Cerebellar nuclear complex (tissue), 1 donor: ENCODE measurements at places on chromosomes 13 and 19.

DNA sequence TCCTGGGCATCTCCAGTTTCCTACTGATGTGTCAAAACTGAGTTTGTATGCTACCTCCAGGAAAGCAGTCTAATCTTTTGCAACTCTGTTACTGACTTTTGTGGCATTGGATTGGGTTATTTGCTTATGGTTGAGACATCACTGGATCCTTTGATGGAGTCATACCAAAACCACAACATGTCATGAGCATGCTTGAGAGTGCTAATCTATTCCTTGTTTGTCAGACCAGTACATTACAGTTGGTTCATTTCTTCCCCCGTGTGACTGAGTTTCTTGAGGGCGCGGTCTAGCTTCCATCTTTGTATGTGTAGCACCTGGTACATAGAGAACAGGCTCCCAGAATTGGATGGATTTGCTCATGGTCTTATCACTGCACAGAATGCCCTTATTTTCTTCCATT, 43.2 kb downstream of the SUGT1 start:
- DNase-seq: no peak

GRCh38 chr13:91406619-91407018, 8.2 kb downstream of the GPC5 start:
- no peak for DNase-seq

- no peak for DNase-seq
These were observed 1350.8 kb downstream of the OLFM4 start for GRCh38 chr13:54379461-54379860.

- no peak for DNase-seq
These were observed 10.9 kb upstream of the TLE5 start for GRCh38 chr19:3073159-3073563.

- no peak for DNase-seq
These were observed 393.7 kb downstream of the NDFIP2 start for GRCh38 chr13:79874396-79875360.

GRCh38 chr13:40549500-40550094, 116.8 kb downstream of the FOXO1 start:
- DNase-seq: no peak

DNA sequence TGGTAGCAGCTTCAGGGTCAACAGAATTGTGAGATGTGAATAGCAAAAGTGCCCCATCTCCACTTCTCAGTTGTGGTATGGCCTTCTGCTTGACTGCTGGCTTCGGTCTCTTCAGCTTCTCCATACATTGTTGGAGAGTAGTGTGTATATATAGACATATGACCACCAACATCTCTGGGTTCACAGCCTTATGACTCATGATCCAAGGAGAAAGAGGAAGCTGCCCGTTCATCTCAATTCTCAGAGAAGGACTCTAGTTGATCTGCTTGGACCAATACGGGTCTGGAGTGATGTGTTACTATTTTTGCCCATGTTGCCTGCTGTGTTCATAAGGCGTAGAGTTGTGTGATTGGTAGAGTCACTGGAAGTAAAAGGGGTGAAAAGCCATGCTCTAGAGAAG, 3.6 kb upstream of the COMMD6 start:
- no peak for DNase-seq

- DNase-seq: no peak
These were observed 2.9 kb downstream of the ZNF792 start for GRCh38 chr19:34960940-34961679.

DNA sequence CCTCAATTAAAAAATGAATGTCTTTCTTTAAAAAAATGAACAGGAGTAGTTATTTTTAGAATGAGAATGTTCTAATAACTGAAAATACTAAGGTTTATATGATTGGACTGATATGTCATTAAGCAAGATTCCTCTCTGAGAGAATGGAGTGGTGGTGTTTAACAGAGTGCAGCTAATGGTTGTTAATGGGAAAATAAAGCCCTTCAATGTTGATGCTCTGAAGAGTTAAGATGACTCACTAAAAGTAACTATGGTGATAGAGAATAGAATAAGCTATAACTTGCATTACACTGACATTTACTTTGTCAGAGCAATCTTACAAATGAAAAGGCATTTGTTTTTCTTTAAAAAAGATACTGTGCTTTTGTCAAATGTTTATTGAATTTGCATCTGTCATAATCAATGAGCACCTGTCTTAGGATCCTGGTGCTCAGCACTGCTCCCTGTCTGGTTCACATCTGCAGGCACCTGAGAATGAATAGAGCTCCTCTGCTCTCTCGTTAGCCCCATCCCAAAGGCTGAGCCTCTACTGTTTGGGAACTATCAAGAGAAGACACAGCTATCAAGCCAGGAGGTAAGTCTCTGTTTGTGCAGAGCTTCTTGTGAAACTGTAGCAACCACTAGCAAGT, 15.1 kb downstream of the PABPC3 start:
- no peak for DNase-seq

DNA sequence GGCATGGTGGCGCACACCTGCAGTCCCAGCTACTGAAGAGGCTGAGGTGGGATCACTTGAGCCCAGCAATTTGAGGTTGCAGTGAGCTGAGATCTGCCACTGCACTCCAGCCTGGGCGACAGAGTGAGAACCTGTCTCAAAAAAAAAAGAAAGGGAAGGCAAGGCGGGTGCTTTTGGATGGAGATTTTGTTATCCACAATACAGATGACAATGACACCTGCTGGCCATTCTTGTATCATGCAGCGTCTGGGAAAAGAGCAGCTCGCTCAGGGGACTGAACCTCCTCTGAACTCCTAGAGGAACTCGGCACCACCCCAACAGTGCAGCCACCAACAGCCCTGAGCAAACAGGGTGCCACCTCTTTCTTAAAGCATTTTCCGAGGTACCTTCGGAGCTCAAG, 22.8 kb downstream of the HAUS8 start:
- DNase-seq: no peak

DNA sequence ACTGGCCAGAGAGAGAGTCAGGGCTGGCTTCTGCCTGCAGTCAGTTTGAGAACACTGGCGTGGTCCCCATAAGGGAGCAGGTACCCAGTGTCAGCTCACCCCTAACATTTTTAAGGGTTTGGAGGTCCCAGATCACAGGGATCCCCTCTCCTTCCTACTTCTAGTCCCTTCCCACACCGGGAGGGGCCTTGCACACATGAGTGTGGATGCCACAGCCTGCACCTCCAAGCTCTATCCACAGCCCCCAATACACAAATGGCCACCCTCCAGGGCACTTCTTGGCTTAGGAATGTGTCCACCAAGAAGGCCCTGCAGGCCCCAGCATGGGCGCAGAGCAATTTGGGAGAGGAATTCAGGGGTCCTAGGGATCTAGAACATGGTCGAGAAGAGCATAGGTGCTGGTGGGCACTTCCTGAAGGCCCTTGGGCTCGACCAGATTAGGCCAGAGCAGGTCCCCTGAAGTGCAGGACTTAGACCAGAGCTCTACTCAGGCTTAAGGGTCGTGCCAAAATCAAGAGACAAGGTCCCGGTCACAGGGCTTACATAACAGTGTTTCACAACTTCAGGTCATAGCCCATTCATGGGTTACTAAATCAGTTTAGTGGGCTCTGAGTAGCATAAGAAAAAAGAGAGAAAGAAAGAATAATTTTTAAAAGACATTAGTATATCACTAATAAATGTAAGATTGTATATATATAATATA, 16.0 kb downstream of the FXYD5 start:
- DNase-seq: no peak

DNA sequence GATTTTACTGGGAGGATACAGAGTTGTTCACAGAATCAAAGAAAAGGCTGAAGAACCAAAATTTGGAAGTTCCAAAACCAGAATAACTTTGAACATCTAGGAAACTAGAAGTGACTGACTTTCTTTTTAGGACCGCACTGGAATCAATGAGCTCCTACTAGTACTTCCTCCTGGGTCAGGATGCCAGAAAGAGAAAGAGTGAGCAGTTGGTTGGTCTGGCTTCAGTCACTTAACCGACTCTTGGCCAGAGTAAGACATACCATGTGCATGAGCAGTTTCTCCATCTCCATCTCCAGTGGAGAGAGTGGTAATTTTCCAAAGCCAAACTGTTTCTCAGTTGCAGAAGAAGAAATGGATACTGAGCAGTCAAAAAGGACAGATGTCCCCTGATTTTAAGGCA, 27.1 kb upstream of the MTUS2 start:
- no peak for DNase-seq

DNA sequence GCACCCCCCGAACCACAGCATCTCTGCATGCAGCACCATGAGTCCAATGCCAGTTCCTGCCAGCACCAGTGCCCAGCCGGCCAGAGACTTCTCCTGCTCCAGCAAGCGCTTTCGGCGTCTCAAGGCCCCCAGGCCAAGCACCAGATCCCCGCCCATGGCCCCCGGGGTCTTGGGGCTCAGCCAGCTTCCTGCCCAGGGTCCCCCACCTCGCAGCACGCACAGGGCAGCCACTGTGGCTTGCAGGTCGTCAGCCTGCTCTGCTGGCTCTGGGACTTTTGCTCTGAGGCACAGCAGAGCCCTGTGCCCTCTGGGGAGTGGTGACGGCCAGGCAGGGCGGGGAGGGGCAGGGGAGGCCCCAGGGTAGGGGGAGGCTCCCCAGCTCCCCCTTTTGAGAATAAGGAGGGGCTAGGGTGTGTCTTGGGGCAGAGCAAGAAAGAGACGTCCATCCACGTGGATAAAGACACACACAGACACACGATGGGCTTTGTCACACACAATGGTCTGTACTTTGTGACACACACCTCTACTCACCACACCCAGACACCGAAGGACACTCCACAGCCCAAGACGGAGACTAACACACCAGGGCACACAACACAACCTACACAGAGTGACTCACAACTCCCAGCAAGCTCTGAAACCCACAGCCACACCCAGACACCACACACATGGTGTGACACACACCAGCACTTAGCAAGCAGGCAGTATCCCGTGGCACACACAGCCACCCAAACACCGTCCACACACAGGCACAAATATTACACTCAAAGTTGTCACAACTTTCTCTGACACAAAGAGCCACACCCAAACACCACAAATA, at the start of gene KCNN4:
Gene KCNN4 (minus strand): TSS at position 268 of the 820 bp plus-strand sequence. CDS start 112 bp downstream, at position 156.
- DNase-seq: no peak

DNA sequence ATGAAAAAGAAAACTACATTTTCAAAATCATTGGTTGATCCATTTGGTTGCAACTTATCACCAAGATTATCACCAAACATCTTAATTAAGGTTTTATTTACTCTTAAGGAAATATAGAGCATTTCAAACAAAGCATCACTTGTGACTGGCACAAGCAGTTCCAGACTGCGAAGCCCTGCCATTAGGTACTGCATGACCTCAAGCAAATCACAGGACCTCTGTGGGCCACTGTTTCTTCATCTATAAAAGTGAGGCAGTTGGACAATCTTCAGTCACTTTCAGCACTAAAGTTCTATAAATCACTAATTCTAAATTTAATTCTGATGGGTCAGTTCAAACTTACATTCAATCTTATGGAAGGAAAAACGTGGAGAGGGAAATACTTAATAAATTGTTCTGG, 2.0 kb downstream of the ELF1 start:
- no peak for DNase-seq

GRCh38 chr13:35530147-35530546, 53.7 kb upstream of the MAB21L1 start:
- DNase-seq: no peak

DNA sequence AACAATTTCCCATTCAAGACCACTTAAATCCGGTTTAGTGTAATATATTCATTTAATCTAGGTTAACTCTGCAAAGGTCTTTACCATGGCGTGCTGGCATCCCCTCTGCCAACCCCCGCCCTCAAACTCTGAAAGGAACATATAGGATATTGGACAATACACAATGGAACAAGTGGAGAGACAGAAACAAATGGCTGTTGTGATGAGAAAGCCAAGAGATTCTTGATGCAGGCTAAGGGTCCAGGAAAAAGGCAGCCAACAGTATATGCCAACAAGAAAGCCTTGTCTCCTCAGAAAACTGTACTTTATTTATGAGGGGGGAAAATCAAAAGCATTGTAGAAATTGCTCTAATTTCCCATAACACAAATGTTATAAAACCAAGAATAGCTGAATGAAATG, 407.3 kb upstream of the SGCG start:
- no peak for DNase-seq

GRCh38 chr13:58687148-58687547, 1055.6 kb downstream of the PCDH17 start:
- DNase-seq: no peak

DNA sequence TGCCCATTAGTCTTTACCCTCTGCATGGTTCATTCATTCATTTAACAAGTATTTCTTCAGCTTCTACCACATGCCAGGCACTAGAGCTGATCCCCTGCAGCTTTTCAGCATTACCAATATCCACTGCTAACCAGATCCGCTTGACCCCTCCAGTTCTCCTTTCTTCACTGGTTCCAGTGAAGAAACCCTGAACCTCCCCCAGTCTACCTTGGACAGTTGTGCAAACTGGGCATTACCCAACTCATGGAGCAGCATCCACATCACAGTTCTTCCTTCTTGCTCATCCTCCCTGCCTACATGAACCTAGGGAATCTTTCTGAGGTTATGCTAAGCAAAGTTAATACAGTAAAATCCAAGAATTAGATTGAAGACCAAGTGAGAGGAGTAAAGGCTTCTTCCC, 78.7 kb upstream of the SERP2 start:
- DNase-seq: no peak

DNA sequence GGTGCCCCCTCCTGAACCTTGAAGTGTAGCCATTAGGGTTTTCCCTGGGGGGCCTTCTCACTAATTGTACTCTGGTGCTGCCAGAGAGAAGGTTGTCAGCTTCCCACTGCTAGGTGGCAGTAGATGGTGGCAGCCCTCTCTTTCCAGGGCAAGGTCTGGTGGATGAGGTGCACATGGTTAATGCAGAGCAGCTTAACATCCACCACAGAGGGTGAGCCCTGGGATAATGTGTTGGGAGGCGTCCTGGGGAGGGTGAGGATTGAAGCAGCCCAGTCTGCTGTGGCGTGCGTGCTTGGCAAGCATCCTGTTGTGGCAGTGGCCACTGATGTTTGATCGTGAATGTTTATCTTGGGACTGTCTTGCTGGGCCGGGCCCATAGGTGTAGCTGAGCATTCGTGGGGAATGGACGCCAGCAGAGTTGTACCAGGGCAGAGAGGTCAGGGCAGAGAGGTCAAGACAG, 5.8 kb downstream of the EGLN2 start:
- DNase-seq: no peak

DNA sequence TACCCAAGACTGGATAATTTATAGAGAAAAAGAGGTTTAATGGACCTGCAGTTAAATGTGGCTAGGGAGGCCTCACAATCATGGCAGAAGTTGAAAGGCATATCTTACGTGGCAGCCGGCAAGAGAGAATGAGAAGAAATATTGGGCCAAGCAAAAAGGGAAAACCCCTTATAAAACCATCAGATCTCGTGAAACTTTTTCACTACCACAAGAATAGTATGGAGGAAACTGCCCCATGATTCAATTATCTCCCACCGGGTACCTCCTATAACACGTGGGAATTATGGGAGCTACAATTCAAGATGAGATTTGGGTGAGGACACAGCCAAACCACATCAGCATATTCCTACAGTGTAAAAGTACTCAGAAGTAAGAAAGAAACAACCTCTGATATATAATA, 4.7 kb upstream of the KBTBD7 start:
- DNase-seq: no peak
